Stimulated activated CD8-positive, alpha-beta memory T cell treated with anti-CD3 and anti-CD28 coated beads, Interleukin-4, amount 100 ng/mL, for 4 hours (primary cell): ENCODE measurements at places on chromosomes 7 and 10.

- no peak for DNase-seq
These were observed 31.8 kb upstream of the AKR1B10 start for GRCh38 chr7:134495546-134495945.

DNA sequence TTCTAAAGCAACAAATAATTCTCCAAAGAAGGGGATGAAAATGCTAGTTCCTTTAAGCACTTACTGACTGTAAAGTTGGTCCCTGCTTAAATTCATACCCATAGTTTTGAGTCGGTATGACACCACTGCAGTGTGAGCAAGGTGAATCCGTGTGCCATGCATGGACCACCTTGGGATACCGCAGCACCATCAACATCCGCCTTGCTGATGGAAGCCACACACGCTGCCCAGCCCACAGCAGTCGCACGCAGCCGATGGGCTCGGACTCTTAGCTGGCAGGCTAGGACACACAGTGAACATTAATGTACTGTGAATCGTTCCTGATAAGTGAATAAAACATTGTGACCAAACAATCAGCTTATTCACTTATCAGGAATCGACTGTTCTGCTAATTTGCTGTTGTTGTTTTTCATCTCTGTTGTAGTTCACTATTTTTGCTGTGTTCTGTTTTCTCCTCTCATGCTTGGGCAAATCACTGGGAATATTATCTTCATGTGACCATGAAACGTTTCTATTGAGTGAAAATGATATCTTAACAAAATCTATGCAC lies 275.5 kb downstream of the USP6NL start:
- no peak for DNase-seq

DNA sequence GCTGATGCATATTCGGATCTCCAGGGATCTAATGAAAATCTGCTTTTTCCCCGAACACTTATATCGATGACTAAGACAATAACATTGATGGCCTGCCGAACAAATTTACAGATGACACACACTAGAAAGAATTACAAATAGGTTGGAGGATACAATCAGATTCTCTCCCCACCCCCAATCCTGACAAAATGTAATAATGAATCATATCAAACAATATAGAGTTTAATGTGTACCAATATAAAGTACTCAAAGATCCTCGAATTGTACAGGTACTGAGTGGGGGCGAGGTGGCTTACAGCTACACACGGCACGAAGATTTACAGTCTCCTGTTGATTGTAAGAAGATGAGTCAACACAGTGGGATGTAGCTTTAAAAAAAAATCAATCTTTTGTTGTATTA lies 182.7 kb upstream of the MKLN1 start:
- DNase-seq, result no peak

DNA sequence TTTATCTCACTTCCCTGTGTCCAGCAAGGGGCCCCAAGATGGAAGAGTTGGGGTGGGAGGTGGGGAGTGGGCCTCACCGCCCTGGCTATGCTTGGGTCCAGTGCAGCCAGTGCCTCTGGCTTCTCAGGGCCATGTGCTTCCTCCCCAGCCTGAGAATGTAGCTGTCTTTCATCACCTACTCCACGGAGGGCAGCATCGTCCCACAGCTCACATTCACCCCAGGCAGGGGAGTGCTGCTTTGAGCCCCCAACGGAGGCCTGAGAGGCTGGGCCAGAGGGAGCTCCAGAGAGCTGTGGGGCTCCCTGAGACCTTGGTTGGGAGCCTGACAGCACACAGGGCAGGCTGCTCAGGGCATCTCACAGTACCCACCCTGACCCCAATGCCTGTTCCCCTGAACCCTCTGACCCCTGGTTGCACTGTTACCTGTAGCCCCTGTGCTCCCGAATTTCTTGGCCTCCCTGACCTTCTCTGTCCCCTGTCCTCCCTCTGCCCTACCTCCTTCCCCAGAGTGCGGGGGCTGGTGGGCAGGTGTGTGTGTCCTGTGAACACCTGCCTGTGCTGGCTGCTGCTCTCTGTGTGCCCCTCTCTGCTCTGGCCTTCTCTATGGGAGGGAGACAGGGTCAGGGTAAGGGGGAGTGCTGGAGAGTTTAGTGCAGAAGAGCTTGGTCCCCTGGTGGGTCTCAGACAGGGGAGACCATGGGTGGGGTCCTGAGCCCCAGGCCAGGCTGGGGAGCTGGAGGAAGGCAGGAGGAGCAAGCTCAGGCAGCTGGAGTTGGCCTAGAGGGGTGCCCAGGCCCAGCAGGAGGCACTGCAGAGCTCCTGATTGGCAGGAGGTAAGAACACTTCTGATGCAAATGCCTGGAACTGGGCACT lies 19.6 kb upstream of the ZNF488 start:
- DNase-seq, result no peak

GRCh38 chr7:82317760-82318159 lies 125.8 kb downstream of the CACNA2D1 start:
- no peak for DNase-seq

- DNase-seq, result no peak
These were observed 25.0 kb upstream of the FZD1 start for GRCh38 chr7:91239171-91239604.

- DNase-seq, result no peak
These were observed 8.6 kb upstream of the WBP1L start for GRCh38 chr10:102735065-102735562.

GRCh38 chr7:154493594-154493993 lies 441.4 kb downstream of the DPP6 start:
- no peak for DNase-seq

DNA sequence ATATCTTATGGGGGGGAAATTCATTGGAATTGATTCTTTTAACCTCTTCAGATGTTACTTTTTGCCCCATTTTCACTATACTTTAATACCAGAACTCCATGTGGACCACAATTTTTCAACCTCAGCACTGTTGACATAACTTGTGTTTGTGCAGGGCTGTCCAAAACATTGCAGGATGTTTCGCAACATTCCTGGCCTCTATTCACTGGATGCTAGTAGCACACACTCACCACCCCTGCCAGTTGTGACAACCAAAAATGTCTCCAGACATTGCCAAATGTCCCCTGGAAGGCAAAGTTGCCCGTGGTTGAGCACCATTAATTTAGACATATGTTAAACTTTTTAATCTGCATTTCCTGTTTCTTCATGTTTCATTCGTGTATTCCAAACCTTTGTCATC lies 234.7 kb downstream of the GFRA1 start:
- DNase-seq, result no peak

DNA sequence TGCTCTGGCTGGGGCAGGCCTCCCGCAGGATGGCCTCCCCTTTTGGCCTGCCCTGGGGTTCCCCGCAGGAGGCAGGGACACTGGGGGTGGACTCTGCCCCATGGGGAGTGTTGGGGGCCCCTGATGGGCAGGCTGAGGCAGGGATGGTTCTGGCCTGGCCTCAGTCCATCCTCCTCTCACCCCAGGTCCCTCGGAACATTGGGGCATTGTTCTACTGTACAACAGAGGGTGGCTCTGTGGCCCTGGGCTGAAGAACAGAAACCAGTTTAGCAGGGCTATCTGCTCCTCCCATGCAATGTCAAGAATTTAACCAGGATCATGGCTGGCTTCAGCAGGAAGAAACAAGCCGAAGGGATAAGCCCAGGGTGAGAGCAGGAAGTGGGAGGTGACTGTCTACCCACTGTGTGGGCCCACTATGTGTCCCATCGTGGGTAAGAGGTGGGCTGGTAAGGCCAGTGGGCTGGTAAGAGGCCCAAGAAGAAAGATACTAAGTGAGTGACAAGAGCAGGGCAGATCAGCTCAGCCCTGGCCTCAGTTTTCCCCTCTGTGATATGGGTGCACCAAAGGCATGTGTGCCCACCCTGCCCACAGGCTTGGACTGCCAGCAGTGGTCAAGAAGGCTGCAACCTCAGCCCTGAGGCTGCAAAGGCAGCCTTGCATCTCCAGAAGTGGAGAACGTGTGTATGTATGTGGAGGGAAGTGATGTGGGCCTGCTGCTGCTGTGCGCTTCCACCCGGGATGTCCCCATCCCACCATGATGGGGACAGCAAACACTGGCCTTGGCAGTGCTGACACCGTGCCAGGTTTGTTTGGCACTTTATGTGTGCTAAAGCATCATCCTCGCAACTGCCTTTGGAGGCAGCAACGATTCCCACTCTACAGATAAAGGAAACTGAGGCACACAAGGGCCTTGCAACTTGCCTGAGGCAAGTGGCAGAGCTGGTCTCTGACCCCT lies 138.9 kb downstream of the SH3PXD2A start:
- DNase-seq, result no peak

- DNase-seq, result no peak
These were observed 53.8 kb downstream of the SLC18A2 start for GRCh38 chr10:117294735-117295134.

DNA sequence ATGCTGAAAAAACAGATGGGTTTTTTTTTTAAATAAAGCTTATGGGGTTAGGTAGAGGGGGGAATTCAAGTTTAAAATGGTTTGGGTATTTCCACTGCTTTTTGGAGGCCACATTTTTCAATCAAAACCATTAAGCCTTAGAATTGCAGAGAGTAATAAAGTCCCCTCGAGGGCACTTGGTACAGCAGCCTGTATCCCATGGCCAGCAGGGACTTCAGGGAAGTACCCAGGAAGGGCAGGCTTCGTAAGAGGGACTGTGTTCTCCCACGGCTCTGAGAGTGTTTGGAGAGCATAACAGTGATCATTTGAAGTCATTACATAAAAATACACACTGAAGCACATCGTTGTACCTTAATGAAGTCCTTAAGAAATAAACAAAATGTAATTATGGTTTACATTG lies 432.7 kb downstream of the DPP6 start:
- no peak for DNase-seq

DNA sequence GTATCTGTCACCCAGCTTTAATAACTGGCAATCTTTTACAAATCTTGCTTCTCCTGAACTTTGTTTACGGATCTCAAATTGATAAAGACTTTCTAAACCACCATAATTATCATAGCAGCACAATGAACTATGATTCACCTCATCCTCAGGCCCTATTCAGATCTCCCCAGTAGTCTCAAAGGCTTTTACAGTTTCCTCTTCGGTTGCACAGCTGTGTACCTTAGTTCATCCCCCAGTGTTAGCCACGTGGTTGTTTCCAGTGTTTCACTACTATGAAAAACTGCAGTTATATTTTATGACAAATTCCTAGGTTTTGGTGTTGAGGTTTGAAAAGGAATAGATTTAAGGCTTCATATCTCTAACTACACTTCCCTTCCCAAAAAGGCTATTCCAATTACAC lies 24.9 kb downstream of the PAXIP1 start:
- DNase-seq, result no peak

- no peak for DNase-seq
These were observed 13.2 kb upstream of the COBL start for GRCh38 chr7:51329696-51330263.

GRCh38 chr7:32502728-32503127 lies 7.4 kb downstream of the AVL9 start:
- DNase-seq, result no peak

DNA sequence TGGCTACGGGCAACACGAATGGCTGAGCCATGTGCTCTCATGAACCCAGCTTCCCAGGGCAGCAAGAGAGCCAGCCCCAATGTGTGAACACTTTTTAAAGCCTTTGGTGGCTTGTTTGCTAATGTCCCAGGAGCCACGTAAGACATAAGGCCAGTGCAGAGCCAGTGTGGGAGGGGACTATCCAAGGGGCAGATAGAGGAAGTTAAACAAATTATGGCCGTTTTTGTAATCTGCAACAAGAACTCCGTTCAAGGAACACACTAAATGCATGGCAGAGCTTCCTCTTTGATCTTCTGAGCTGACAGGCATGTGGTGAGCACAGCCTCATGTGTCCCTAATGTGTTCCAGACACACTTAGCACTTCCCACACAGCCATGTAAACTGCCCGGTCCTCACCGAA lies 133.3 kb downstream of the TEX36 start:
- no peak for DNase-seq

DNA sequence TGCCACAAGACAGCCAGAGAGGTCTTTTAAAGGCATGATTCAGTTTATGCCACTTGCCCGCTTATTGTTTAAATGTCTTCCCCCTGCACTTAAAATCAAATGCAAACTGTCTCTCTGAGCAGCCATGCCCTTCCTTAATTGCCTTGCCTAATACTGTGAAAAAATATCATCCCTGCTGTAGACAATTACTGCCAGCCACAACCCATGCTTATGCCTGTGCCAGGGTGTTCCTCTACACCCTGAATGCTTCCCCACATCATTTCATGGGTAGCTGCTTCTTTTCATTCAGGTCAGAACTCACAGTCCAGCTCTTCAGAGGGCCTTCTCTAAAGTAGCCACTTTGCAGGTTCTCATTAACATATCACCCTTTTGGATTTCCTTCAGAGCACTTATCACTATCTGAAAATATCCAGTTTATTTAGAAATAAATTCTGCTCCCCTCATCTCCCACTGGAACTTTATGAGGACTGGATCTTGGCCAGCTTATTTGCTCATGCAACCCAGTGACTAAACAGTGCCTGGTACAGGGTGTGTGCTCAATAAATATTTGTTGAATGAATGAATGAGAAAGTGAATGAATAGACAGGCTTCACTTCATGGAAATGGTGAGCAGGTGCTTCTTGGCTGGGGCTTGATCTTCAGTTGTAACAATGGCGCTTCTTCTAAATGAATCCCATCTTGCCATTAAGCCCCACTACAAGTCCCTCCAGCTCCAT lies 162.4 kb upstream of the MDFIC start:
- DNase-seq, result no peak

GRCh38 chr7:66464059-66464458 lies 164.6 kb upstream of the KCTD7 start:
- no peak for DNase-seq

DNA sequence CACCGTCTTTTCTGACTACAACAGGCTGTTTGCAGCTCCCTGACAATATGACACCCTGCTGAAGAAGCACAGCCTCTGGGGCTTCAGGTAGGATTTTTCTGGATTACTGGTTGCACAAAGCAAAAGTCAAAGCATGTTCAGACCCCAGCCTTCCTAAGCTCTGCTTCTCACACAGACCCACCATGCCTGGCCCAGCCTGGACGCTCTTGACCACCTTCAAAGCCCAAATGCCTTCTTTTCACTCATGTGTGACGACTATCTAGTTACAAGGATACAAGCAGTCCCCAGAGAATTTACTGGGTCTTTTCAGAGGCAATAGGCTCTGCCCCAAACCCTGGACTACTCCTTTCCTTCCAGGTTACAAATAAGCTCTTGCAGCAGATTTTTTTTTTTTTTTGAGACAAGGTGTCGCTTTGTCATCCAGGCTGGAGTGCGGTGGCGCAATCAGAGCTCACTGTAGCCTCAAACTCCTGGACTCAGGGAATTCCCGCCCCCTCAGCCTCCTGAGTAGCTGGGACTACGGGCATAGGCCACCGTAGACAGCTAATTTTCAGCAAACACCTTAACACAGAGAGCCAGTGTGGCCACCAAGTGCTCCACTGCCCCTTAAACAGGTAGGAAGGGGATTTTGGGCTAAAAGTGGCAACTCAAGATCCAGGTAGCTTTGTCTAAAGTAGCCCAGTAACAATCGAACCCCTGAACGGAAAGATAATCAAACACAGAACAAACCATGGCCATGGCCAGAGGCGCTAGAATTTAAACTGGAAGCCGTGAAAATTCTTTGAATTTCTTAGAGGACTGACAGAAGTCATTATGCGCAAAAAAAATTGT lies 16.2 kb downstream of the SVIL start:
- no peak for DNase-seq

DNA sequence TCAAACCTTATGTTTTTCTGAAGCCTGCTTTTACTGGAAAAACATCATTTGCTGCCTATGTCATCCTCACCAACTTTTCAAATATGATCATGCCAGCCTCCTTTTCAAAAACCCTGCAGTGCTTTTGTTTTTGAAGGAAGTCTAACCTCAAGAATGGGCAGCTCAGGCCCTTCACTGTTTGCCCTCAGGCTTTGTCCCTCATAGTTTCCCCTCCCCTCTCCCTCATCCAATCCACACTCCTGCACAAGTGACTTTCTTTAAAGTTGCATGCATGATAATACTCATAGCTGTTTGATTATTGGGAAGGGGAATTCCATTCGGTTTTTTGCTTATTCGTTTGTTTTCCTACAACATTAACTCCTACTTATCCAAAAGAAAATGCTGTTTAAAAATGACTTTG lies 219.4 kb downstream of the SEMA3E start:
- DNase-seq, result no peak
